ENCODE measurements at places on chromosomes 13 and 19.

- DNase-seq = no peak
Observed at GRCh38 chr13:114145256-114145655, 12.8 kb upstream of the RASA3 start.

DNA sequence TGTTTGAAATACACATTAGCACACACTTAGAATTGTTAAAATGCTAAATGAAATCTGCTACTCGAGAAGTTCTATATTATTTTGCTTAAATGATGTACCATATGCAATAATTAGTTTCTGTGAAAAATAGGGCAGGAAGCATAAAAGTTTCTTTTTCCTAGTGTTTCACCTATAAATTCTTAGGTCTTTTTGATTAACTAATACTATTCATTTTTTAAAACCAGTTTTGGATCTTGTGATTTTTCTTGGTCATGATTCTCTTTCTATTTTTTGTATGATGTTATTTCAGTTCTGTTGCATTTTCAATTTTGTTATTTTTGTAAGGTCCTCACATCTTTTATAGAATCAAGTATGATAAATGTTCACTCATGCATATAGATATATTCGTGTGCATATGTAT is 66.1 kb downstream of the URI1 start:
- DNase-seq = no peak

GRCh38 chr13:27437126-27437525 is 12.7 kb downstream of the GTF3A start:
- DNase-seq = no peak

GRCh38 chr19:8578642-8579265 is 1.5 kb upstream of the MYO1F start:
- DNase-seq = peak; percentile 86

DNA sequence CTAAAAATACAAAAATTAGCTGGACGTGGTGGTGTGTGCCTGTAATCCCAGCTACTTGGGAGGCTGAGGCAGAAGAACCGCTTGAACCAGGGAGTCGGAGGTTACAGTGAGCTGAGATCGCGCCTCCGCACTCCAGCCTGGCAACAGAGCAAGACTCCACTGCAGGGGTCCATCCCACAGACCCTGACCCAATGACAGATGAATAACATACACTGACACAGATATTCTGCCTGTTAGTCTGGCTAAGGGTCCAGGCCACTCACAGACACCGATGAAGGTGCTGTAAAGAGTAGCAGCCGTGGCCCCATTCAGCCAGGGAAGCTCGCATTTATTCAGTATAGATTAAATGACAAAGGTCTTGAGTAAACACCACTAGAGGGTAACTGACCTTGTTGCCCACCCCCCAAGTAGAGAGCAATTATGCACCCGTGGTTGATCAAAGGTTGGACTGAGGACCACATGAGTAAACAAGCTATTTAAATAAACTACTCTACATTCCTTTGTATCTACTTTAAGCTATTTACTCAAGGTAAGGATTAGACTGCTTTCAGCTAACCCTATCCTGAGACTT is 8.5 kb upstream of the CRYL1 start:
- DNase-seq = no peak

GRCh38 chr13:75760131-75761021 is 124.2 kb downstream of the LMO7 start:
- no peak for DNase-seq

DNA sequence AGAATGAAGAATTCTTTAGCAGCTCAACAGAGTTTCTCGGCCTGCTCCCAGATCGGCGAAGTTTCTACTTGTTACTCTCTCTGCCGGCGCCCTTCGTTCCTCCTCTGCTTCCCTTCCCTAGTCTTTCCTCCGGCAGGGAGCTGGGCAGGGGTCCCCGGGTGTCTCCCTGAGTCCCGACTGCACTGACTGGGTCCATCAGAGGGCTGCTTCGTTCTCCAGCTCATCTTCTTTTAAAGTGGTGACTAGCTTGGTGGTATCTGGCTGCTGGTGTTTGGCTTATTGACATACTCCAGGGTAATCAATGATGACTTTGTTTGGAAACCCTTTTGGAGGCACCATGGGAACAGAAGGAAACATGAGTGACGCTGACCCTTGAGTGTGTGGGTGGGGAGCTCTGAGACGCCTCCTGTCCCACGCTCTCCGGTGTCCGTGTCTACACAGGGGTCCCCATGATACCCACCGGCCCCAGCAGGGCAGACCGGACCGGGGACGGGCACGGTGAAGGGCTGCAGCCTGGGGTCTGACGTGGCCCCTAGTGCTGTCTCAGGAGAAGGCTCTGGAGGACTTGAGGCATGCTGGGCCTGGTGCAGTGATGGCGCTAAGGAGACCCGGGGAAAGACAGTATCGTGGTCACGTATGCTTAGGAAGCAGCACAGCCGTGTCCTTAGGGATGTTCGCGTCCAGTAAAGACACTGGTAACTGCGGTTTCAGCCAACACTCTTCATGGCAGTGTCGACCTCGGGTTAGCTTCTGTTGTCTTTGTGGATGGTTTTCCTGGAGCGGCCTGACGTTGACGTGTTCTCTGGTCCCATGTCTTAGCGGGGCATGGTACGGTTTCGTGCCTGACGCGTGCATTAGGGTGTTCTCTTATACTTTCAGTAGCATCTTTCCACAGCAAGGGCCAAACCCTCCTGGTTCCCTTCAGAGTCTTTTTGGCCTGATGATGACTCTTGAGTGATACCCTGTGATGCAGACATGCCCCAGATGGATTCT is 23.8 kb downstream of the NAXD start:
- DNase-seq = no peak

GRCh38 chr19:56142087-56142787 is 1.1 kb downstream of the ZNF444 start:
- no peak for DNase-seq

- no peak for DNase-seq
Observed at GRCh38 chr13:102930566-102930965, 84.7 kb downstream of the ERCC5 start.

All from stimulated activated CD4-positive, alpha-beta T cell treated with anti-CD3 and anti-CD28 coated beads, Interleukin-4, amount 100 ng/mL, for 48 hours (primary cell).